ENCODE measurements at places on chromosomes 3 and 15.

GRCh38 chr3:13932578-13933295, 52.9 kb upstream of the WNT7A start:
- no peak for DNase-seq

DNA sequence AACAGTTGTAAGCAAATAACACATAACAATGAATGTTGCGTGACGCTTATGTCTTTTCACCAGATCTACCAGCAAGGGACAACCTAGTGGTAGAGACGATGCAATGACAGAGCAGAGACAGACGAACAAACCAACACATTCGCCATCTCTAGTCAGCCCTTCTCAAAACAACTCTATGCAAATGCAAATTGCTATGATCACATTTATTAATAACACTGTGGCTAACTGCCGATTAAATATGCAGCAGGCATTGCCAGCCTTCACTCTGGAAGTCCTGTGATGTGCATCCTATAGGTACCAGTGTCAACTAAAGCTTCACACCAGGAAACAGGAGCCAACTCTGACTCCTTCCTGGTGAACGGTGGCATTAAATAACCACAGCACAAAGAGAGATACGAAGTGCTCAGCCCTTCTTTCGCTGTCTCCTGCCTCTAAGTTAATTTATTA, 94.2 kb downstream of the FOXP1 start:
- no peak for DNase-seq

DNA sequence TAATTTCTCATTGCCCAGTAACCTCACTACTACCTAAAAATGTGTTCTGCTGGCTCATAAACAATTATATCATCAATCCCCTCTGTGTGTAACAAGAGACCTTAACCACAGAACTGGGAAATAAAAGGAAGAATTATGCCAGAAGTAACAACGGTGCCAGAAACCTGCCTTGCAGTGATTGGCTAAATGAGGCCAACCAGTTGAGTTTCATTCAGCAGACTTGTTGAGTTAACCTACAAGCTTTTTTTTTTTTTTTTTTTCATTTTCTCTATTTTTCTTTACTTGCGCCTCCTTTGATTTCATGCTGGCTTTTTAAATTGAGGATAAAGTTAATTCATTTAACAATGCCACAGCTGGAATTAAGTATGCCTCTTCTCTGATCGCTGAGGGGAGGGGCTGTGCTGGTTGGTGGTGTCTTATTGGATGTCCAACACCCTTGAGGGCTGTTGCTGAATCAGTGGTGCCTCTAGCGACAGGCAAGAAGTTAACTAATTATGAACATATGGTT, 30.0 kb upstream of the GMNC start:
- no peak for DNase-seq

- no peak for DNase-seq
These were observed 35.5 kb downstream of the EOMES start for GRCh38 chr3:27686642-27687041.

- no peak for DNase-seq
These were observed 25.7 kb downstream of the PARP16 start for GRCh38 chr15:65260968-65261367.

GRCh38 chr15:66820481-66821176, 118.6 kb downstream of the SMAD6 start:
- no peak for DNase-seq

DNA sequence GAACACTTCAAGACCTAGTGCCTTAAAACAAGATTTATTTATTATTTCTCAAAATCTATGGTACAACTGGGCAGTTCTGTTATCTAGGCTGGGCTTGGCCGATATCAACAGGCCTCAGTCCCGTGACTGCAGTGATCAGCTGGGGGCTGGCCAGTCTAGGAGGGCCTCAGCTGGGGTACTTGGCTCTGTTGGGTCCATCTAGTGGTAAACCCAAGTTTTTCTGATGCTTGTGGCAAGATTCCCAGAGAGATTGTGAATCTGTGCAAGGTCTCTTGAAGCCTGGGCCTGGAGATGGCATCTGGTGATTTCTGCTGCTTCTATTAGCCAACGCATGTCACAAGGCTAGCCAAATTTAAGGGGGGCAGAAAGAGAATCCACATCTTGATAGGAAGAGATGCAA, 482.4 kb upstream of the SGO1 start:
- no peak for DNase-seq
